ENCODE measurements at places on chromosomes 3 and 15.

DNA sequence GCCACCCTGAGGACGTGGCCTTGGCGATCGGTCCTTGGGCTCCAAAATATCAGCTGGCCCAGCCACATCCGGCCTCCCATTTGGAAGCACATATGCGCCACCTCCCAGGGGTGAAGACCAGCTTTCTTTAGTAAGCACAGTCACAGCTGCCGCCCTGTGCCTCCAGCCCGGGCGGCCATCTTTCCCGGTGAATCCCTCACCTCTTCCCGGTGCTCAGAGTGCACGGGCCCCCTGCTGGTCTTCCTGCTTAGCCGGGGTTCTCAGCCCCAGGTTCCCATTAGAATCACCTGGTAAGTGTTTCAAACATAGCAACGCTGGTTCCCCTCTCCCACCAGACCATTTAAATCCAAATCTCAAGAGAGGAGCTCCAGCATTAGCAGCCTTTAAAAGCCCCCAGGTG lies 232.2 kb downstream of the VPS13C start:
- no peak for DNase-seq

GRCh38 chr15:74322558-74323180 lies 44.8 kb downstream of the CYP11A1 start:
- DNase-seq: peak; percentile 76

GRCh38 chr3:55910543-55910942 lies 423.4 kb upstream of the WNT5A start:
- no peak for DNase-seq

- no peak for DNase-seq
These were observed 19.5 kb upstream of the TICRR start for GRCh38 chr15:89555768-89556167.

GRCh38 chr3:51384055-51384725 lies 901 bp upstream of the MANF start:
- DNase-seq: no peak

GRCh38 chr15:54660356-54660755 lies 536.4 kb downstream of the RSL24D1 start:
- DNase-seq: no peak

- peak; percentile 94 for DNase-seq
These were observed 29.8 kb downstream of the SLC6A6 start for GRCh38 chr3:14431917-14432834.

DNA sequence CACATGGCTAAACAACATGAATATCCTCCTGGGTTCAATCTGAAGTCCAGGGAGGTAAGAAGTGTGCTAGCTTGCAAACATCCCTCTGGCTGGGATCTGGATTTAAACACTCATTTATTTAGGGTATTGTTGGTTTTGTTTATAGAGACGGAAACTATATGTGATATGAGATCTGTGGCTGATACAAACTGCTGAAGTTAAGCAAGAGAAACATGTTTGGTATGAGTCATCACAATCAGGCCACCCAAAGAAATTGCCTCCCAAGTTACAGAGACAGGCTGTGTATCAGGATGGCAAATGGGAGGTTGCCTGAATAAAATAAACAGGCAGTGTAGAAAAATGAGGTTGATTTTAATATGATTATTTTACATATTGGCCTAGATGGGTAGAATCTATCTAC lies 562.1 kb downstream of the IGSF11 start:
- DNase-seq: no peak

GRCh38 chr15:101175401-101175800 lies 76.4 kb downstream of the CHSY1 start:
- DNase-seq: no peak

- DNase-seq: no peak
These were observed 321.1 kb downstream of the ZIC1 start for GRCh38 chr3:147730284-147730683.

GRCh38 chr3:182303169-182303568 lies 490.1 kb upstream of the ATP11B start:
- DNase-seq: no peak

DNA sequence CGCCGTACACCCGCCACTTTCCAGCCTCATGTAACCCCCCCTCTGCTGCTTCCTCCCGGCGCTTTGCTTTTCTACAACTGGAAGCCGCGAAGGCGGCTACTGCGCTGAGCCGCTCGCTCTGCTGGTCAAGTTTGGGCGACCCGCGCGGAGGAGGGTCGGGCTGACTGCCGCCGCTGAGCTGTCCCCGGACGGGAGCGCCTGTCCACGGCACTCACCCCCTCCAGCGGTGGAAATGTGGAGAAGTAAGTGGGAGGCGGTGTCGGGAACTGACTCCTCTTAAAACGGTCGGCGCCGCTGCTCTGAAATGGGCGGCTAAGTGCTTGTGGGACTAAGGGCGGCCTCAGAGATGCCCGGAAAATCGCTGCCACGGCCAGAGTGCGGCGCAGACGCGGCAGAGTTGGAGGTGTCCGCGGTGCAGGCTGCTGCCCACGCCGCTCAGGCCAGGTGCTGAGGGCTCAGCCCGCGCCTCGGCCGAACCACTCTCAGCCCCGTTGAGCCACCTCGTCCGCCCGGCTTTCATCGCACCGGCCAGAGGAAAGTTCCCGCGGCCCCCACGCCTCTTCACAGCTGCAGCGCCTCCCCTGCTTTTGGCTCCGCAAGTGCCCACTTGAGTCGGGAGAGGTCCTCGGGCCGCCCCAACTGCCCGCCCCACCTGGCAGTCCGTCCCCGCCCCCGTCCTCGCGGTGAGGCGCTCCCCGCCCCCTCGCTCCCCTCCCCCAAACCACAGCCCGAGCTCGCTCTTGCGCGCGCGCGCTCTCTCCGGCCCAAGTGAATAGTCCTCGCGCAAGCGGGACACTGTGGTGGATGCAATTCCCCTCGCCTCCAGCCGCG lies at the start of gene EPHA6:
Gene EPHA6, plus strand, starts transcription at position 775 of the 831 bp plus-strand sequence.
- peak; percentile 32 for DNase-seq

GRCh38 chr15:48653913-48654670 lies 8.6 kb upstream of the FBN1 start:
- no peak for DNase-seq

DNA sequence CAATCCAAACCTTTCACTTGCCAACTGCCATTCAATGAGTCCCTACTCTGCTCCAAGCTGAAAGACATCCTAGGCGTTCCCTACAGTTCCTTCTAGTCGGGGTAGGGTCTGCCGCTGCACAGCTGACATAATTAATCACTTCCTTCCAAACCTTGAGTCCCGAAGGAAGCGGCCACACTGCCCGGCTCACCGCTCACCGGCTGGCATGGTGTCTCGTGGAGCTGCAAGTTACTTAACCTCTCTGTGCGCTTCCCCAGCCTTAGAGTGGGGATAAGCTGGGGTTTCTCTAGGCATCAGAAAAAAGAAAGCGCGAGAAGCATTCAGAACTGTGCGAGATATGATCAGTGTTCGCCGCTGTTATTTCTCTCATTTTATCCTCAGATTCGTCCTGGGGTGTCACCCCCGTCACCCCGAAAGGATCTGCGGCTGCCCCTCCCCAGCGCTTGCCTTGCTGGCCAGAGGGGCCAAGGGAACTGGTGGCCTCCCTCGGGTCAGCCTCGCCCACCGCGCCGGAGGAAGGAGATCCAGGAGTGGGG lies 748 bp downstream of the MRPS25 start:
- peak; percentile 43 for DNase-seq

- no peak for DNase-seq
These were observed 134.3 kb downstream of the GADL1 start for GRCh38 chr3:30760040-30760695.

- DNase-seq: no peak
These were observed 672.1 kb downstream of the OTOL1 start for GRCh38 chr3:162168715-162169114.

All from activated T-cell treated with anti-CD3 and anti-CD28 coated beads, Interleukin-2, amount 50 U/mL, for 48 hours (primary cell).